ENCODE measurements at places on chromosomes 16 and 17. TPM values are rescaled to one million over a fixed set of nuclear protein-coding genes. Genes with fewer than 3 reads are reported as not detected.

GRCh38 chr17:47641202-47641601 lies 8.5 kb upstream of the KPNB1 start:
- H3K4me3 ChIP-seq = no peak overlapping the region
- H3K27me3 ChIP-seq = no peaks in the 10 kb centered on the region
- no peak for DNase-seq
- H3K4me1 ChIP-seq = peaks cover 7% of the 10 kb centered on the region
- peaks cover 5% of the 10 kb centered on the region for H3K36me3 ChIP-seq
- H3K27ac ChIP-seq = no peak overlapping the region

DNA sequence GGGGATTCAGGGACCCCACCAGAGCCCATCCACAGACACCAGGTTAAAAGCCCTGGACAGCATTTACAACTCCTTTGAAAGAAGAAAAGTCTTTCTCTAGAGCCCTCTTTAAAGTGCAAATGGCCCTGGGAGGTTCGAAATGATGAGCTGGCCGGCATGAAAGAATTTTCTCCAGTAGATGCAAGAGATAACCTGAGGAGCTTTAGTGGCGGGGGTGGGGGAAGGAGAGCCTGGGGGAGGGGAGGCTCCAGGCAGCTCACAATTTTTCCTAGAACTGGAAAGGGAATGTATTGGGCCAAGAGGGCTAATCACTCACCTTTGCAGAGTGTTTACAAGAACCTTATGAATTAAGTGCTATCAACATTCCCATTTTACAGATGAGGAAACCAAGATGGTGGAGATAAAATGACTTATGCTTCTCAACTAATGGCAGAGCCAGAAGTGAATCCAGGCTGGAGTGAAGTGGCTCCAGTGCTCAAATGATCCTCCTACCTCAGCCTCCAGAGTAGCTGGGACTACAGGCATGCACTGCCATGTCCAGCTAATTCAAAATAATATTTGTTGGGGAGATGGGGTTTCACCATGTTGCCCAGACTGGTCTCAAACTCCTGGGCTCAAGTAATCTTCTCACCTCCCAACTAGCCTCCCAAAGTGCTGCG lies 4.2 kb upstream of the CDH1 start:
- H3K4me1 ChIP-seq = peaks cover 15% of the 10 kb centered on the region
- H3K4me3 ChIP-seq = peak overlapping the region; percentile 28
- H3K27me3 ChIP-seq = no peaks in the 10 kb centered on the region
- H3K27ac ChIP-seq = peak overlapping the region; percentile 34
- peaks cover 20% of the 10 kb centered on the region for H3K36me3 ChIP-seq

DNA sequence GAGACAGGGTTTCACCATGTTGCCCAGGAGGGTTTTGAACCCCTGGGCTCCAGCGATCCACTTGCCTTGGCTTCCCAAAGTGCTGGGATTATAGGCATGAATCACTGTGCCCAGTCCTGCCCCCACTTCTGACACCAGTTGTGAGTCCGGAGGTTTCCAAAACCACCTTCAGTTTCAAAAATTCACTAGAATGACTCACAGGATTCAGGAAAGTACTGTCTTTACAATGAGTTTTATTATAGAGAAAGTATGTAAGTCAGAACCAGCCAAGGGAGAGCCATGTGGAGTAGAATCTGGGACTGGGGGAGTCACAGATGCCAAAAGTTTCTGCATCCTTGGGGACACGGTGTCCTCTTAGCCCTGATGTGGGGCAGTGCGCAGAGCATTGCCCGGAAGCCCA lies 55.1 kb downstream of the PLD6 start:
- no peak for DNase-seq
- H3K4me1 ChIP-seq = no peaks in the 10 kb centered on the region
- peaks cover 79% of the 10 kb centered on the region for H3K36me3 ChIP-seq
- H3K27ac ChIP-seq = no peak overlapping the region
- H3K4me3 ChIP-seq = no peak overlapping the region

GRCh38 chr17:52064791-52065211 lies 93.7 kb downstream of the CA10 start:
- DNase-seq = no peak
- H3K4me3 ChIP-seq = no peak overlapping the region
- no peak overlapping the region for H3K27ac ChIP-seq
- no peaks in the 10 kb centered on the region for H3K36me3 ChIP-seq
- H3K27me3 ChIP-seq = peaks cover 69% of the 10 kb centered on the region
- H3K4me1 ChIP-seq = peaks cover 8% of the 10 kb centered on the region

DNA sequence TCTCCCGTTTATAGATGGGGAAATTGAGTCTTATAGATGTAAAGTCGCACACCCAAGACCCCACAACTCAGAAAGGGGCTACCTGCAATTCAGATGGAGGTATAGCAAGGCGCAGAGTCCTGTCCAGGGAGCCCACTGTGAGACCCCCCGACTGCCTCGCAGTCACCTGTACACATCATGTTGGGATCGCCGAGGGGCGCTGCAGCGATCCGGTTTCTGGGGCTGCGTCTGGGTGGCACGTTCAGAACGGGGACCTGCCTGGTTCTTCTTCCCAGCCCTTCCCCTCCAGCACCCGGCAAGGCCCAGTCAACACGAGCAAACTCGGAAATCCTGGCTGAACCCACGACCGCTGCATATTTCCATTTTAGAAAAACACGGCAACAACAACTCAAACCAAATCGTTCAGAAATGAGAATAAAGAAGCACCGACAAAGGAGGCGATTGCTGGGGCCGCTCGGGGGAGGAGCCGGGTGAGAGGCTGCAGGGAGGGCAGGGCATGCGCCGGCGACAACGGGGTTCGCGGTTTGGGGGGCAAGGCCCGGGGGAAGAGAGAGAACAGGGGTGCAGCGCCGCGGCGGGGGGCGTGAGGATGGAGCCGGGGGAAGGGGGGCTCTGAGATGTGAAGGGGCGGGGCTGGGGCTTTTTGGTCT lies 643 bp downstream of the HSDL1 start:
- peaks cover 22% of the 10 kb centered on the region for H3K36me3 ChIP-seq
- H3K4me3 ChIP-seq = peak overlapping the region; percentile 95
- no peaks in the 10 kb centered on the region for H3K4me1 ChIP-seq
- peak overlapping the region; percentile 87 for H3K27ac ChIP-seq
- no peaks in the 10 kb centered on the region for H3K27me3 ChIP-seq

- no peaks in the 10 kb centered on the region for H3K4me1 ChIP-seq
- no peak for DNase-seq
- H3K27ac ChIP-seq = no peak overlapping the region
- no peaks in the 10 kb centered on the region for H3K27me3 ChIP-seq
- no peak overlapping the region for H3K4me3 ChIP-seq
Measured at GRCh38 chr17:9498490-9498889, 77.1 kb downstream of the STX8 start.

- peak overlapping the region; percentile 81 for H3K4me3 ChIP-seq
- peaks cover 39% of the 10 kb centered on the region for H3K4me1 ChIP-seq
- H3K27ac ChIP-seq = no peak overlapping the region
- peaks cover 9% of the 10 kb centered on the region for H3K27me3 ChIP-seq
Measured at GRCh38 chr17:40362696-40363110, 1.8 kb downstream of the GJD3 start.

DNA sequence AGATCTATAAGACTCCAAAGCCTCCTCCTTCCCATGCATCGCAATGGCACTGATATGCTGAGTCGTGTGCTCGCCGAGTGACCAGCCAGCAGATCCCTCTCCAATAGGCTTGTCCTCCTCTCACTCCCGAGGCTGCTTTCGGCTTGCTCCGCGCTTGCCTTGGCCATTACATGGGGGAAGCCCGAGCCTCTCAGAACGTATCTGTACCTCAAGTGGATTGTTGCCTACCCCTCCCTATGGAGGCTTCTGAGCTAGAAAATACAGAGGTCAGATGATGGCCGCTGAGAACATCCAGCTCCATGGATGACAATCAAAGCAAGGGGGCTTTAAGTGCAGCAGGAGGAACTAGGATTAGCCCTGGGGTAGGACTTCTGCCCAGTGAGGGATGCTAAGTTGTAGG lies 7.7 kb upstream of the NLRP1 start:
- peaks cover 7% of the 10 kb centered on the region for H3K4me1 ChIP-seq
- DNase-seq = no peak
- no peak overlapping the region for H3K4me3 ChIP-seq

GRCh38 chr16:30523768-30524574 lies 2.4 kb downstream of the ZNF768 start:
- peaks cover 40% of the 10 kb centered on the region for H3K36me3 ChIP-seq
- H3K4me3 ChIP-seq = peak overlapping the region; percentile 49
- peak overlapping the region; percentile 73 for H3K27ac ChIP-seq
- H3K4me1 ChIP-seq = peaks cover 29% of the 10 kb centered on the region

DNA sequence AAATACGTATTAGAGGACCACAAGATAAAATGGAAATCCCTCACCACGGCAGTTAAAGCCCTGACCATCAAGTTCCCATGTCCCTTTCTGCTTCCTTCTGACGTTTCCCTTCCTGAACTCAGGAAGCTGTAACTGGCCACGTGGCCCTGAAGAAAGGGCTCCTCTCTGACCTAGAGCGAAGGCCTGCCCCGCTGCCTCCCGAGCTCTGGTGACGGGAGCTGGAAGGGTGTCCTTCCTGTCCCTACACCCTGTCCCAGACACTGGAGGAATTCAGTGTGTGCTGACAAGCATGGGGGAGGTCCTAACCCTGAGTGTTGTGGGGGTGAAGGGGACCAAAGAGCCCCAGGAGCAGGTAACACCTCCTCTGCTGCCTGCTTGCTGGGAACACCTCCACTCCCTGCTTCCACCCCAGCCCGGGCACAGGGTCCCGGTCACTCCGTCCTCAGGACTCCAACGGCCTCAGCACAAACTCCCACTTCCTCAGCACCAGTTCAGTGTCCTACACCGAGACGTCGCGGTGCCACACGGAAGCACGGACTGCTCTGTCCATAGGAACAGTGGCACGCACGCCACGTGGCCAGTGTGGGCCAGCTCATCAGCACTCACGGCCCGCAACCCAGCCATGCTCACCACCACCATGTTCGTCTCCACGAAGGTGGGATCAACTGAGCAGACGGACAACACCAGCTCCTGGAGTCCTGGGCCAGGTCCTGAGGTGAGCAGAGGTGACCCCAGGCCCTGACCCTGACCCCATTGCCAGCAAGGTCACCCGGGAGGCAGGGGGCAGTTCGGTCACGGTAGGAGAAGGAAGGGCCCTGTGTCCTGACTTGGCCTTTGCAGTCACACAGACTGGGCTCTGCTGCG lies 16.9 kb downstream of the TMEM235 start:
- peaks cover 15% of the 10 kb centered on the region for H3K4me1 ChIP-seq
- no peak overlapping the region for H3K4me3 ChIP-seq
- H3K36me3 ChIP-seq = peaks cover 9% of the 10 kb centered on the region

- H3K36me3 ChIP-seq = peaks cover 18% of the 10 kb centered on the region
- H3K4me1 ChIP-seq = no peaks in the 10 kb centered on the region
- no peak for DNase-seq
- no peak overlapping the region for H3K4me3 ChIP-seq
- H3K27ac ChIP-seq = no peak overlapping the region
- no peaks in the 10 kb centered on the region for H3K27me3 ChIP-seq
Measured at GRCh38 chr17:62618647-62619416, 8.6 kb upstream of the MRC2 start.

Gene USP36
- 84.3 TPM for total RNA-seq

Gene MAP3K14
- 26.7 TPM for total RNA-seq
